ENCODE measurements at places on chromosomes 4 and X.

DNA sequence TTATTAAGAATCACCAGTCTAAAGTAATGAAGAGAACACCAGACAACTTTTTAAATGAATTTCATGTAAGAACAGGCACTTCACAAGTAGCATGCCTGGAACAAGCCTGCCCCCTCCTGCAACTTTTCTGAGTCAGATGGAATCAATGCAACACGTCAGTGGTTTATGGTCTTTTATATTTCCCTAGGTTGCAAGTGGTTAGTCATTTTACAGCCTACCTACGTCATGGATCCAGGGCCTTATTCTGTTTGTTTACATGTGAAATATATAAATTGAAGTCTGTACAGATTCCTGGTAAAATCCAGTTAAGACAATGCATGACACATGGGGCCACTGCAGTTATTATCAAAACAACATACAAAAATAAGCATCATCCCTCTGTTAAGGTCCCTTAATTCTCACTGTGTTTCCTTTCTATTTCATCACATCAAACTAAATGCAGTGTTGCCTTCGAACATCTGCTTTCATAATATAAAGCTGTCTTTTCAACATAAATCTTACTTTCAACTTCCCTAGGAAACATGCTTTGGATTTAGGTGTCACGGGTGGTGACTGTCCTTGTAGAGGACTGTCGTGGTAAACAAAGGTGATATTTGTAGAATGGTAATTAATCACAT is 309.3 kb downstream of the FRMPD4 start:
- DNase-seq, result no peak

GRCh38 chr4:152943672-152944071 is 7.5 kb downstream of the FHDC1 start:
- DNase-seq, result no peak

DNA sequence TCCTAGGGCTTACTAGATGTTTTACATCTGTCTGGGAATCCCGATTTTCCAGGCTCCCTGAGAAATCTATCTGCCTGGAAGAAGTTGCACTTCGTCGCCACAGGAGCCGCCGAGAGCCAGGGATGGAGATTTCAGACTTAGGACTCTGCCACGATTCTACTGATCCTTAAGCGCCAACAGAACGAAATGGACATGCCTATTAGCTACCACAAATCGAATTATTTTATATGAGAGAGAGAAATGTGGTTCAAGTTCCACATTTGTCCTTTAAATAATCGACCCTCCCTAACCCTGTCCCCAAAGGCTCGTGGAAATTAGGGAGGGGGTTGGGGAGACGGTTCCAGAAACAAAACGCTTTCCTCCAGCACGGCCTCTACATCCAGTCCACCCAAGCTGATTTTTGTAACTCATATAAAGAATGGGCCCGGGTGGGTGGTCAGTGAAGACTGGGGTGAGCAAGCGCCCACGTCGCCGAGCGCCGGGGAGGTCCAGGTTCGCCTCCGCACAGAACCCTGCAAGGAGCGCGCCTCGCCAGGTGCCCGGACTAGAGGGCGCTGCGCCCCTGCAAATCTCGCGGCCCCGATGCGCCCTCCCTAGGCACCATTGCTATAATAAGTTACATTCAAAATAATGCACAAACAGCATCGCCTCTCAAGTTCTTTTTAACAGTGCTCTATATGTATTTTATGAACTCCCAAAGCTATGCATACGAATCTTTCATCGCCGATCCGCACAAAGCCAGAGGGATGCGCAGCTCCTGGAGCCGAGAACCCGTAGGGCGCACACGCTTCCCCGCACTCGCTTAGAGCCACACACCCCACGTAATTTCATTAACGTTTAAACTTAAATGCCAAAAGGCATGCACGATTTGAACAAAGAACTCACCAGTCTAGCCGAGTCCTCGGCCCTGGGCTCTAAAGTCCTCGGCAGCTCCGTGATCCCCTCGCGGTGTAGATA is 2.1 kb upstream of the FAT1 start:
- no peak for DNase-seq

DNA sequence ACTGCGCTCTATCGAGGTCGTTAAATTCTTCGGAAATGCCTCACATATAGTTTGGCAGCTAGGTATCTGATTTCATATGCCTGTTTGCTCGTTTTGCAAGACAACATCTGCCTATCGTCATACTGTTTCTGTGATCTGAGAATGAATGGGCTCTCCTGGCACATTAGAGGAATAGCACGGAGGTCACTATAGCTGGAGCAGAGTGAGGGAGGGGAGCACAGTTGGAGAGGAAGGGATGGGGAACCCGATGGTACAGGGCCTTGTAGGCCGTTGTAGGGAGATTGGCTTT is 552 bp downstream of the IKBKG start:
- no peak for DNase-seq

DNA sequence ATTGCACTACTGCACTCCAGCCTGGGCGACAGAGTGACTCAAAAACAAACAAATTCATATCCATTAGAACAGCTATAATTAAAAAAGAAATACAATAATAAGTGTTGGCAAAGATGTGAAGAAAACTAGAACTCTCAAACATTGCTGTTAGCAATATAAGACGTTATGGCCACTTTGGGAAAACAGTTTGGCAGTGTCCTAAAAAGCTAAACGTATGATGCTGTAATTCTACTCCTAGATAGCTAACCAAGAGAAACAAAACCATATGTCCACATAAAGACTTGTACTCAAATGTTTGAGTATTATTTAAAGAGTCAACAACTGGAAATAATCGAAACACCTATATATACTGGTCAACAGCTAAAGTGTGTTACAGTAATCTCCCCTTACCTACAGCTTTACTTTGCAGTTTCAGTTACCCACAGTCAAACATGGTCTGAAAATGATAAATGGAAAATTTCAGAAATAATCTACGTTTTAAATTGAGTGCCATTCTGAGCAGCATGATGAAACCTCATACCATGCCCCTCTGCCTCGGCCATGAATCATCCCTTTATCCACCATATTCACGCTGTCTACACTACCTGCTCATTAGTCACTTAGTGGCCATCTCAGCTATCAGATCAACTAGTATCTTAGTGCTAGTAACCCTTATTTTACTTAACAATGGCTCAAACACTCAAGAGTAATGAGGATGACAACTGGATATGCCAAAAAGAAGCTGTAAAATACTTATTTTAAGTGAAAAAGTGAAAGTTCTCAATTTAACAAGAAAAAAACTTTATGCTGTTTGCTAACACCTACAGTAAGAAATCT is 4.9 kb downstream of the ELF2 start:
- no peak for DNase-seq

DNA sequence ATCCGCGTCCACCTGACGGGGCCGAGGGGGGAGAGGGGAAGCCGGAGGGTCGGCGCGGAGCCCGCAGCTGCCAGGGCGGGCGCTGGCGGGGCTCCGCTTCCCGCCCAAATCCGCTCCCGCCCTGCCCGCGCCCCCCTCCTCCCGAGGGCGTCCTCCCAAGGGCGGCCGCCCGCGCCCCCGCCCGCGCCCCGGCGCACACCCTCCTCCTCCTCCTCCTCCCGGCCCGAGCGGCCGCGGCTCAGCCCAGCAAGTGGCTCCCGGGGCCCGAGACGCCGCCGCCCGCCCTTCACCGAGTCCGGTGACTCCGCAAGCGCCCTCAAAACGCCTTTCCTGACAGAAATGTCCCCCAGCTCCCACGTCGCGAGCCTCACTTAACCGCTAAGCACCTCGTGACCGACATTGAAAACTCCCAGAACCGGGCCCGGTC is 487 bp downstream of the HMGB2 start:
- DNase-seq, result no peak

- no peak for DNase-seq
These were observed 19.6 kb downstream of the TMEM187 start for GRCh38 chrX:153992180-153992579.

DNA sequence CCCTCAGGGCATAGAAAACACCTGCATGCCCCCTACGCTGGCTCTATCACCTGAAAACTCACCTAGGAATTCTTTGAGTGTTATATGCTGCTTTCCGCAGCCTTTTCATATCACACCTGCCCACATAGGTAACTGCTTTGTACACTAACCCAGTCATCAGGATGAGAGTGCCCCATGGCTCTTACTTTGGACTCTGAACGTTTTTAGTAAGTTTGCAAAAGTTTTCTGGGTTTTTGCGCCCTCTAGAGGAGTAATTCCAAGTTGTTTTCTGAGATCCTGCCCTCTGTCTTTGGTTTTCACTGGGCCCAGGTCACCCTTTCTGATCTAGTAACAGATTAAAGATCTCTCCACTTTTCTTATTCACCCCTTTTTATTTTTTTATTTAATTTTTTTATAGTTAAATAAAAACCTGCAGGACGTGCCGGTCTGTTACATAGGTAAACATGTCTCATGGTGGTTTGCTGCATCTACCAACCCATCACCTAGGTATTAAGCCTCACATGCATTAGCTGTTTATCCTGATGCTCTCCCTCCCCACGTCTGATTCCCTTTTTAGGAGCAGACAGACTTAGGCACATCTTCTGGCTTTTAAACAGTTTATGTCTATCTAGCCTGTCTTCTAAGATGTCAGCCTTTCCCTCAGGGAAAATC is 139.2 kb downstream of the NWD2 start:
- DNase-seq, result peak; percentile 5

DNA sequence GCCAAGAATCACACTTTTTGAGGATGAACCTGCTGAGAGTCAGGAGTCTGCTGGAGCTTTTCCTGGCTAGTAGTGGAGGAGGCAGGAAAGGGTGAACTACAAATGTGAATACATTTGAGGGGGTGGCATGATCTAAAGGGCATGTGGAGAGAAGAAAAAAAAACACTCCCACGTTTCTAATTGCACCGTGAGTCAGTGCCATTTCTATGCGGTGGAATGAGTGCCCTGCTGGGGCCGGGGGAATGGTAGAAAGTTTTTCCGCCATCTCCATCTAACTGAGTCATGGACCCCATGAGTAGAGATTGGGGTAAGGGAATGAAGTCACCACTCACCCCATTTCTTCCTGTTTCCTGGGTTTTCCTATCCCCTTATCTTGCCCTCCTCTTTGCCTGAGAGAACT is 19.8 kb downstream of the BEX3 start:
- no peak for DNase-seq

- DNase-seq, result no peak
These were observed 204.8 kb upstream of the NUDT6 start for GRCh38 chr4:123127218-123127617.

DNA sequence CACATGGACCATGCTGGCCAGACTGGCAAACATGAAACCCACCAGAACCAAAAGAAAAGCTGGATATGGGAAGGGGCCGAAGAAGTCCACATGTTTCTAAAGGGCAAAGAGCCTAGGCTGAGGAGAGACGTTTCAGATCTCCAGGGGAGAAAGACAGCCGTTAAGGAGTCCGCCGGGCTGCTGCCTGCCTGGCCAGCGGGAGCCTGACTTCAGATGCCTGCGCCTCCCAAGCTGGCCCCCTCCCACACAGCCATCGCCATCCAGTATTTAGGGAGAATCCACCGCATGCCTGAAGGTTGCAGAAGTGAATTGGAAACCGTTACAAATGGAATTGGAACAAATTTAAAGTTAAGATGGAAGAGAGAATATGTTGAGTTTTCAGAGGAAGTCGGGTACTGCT is 2.9 kb downstream of the TBL1X start:
- DNase-seq, result no peak

GRCh38 chr4:100609810-100610209 is 92.0 kb upstream of the EMCN start:
- DNase-seq, result no peak

DNA sequence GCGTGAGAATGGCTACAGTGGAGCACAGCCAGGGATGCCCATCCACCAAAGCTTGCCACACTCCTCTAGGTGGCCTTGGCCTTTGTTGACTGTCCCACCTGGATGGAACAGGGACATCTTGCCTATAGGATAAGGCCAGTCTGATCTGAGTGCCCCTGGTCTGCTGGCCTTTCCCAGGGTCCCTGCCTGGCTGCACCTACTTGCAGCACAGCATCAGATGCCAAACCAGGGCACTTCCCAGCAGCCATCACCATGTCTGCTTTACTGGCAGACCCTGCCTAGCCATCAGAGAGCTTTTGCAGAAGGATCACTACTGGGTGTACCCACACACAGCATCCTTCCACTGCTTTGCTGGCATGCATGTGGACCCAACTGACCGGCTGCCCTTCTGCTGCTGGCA is 143.2 kb downstream of the GABRA3 start:
- no peak for DNase-seq
